NCI-H2081 treated with DMSO at 0.1 percent for 48 hours (cell line): ENCODE measurements at places on chromosomes 2 and 18.

GRCh38 chr2:85213901-85214512 lies 80.8 kb downstream of the TCF7L1 start:
- DNase-seq = no peak

GRCh38 chr2:152585830-152586484 lies 131.3 kb downstream of the PRPF40A start:
- DNase-seq = no peak

GRCh38 chr2:43074052-43074451 lies 152.4 kb downstream of the ZFP36L2 start:
- DNase-seq = no peak

DNA sequence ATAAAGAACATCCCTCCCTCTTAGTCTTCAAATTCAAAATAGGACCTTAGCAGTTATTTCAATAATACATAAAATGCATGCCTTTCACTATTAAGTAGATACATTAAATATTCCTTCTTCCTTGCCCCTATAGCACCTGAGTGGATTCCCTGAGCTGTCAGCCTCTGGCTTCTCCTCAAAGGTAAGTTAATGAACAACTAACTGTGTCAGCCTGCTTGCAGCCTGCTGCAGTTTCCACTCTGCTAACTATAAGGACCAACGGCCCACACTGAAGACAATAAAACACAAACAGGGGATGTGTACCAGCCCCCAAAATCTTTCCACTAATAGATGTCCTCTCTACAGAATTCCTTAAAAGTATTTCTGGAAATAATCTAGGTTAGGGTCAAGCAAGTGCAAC lies 5.0 kb downstream of the KCTD1 start:
- DNase-seq = no peak

GRCh38 chr2:56448403-56449001 lies 264.7 kb downstream of the CCDC85A start:
- DNase-seq = no peak

GRCh38 chr2:121094101-121094500 lies 190.9 kb downstream of the TFCP2L1 start:
- no peak for DNase-seq

GRCh38 chr2:120279708-120280107 lies 27.1 kb downstream of the RALB start:
- no peak for DNase-seq

DNA sequence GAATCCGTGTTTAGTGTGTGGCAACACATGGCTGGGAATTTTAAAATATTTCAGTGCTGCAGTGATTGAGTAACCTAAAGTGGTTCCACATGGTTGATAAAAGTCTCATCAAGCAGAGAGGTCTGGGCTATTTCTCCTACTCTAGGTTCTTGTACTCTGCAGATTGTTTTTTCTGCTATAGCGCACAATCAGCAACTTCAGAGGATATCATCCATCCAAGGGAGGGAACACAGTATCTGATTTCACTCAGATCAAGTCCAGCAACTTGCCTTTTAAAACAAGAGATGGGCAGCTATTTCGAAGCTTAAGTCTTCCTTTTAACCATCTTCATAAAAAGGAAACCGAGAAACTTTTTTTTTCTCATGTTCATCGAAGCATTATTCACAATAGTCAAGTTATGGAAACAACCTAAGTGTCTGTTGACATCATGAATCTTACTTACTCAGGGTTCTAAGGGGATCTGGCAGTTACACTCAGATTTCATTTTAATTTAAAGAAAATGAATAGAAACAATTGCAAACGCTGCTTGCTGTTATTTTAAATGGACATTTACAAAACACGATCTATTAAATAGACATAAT lies 172.7 kb upstream of the TRIB2 start:
- DNase-seq = no peak

- DNase-seq = no peak
Observed at GRCh38 chr2:73718851-73719621, 18.1 kb downstream of the TPRKB start.

- no peak for DNase-seq
Observed at GRCh38 chr2:116988303-116988702, 826.2 kb upstream of the DDX18 start.

DNA sequence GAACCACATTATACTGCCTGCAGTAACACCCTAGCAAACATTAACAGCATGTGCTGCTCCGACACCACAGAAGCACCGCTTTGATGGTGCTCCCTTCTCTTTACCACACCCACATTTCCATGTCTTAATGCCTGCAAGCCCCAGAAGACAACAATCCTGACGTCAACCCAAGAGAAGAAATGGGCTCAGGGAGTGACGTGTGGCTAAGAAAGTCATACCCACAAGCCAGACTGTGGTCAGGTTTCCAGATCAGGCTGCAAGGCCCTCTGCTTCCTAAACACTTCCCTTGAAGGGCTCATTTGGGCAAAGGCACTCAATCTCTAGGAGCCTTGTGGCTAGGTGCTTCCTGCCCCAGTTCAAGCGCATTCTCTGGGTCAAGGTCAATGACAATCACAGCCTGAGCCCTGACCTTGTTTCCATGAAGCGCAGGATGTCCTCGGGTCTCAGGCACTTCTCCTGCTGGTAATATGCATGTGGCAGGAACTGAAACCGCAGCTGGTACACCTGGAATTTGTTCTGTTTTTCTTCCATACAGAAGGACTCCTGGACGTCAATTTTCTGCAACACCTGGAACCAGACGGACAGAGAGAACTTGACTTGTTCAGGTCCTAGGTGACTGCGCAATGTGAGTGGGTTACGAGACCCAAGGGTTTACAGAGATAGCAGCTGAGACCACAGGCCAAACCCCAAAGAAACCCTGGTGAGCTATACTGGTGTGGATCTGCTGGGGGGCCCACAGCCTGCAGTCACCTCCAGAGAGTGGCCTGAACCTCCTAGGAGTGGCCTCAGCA lies 67.2 kb downstream of the POLR1A start:
- DNase-seq = no peak

DNA sequence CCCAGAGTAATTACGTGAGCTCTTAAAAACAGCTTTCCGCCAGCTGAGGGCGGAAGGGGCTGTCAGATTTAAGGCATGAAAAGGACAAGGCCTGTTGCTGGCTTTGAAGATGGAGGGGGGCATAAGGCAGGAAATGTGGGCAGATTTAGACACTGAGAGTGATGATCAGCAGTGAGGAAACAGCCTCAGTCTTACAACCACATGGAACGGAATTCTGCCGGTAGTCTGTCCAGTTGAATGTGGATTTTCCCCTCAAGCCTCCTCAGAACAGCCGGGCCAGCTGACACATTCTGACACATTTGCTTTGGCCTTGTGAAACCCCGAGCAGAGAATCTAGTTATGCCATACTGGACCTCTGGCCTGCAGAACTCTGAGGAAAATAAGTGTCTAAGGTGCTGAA lies 16.6 kb downstream of the POLE4 start:
- DNase-seq = no peak

DNA sequence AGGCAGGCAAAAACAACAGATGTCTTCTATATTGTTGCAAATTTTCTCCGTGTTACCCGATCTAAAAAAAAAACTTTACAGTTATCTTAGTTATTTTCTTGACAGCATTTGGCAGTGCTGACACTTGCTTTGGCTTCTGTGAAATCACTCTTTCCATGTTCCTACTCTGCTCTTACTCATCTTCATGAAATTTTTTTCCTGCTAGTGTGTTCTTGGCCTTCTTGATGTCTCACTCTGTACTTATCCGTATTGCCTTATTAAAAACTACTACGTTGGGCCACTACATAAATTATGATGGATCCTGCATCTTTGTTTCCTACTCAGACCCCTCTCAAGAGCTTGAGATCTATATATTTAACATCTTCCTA lies 134.4 kb downstream of the IKZF2 start:
- no peak for DNase-seq

DNA sequence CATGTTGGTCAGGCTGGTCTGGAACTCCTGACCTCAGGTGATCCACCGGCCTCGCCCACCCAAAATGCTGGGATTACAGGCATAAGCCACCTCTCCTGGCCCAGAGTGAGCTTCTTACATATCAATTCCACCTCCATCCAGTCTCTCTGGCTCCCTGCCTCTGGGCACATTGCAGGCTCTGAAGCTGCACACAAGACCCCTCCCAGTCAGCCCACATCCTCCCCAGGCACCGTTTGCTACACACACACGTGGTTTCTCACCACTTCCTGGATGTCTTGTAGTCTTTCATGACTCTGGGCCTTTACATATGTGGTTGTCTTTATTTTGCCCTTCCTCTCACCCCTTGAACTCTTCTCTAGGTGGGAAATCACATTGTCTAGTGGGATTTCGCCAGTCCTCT lies 64.0 kb upstream of the CABLES1 start:
- no peak for DNase-seq

DNA sequence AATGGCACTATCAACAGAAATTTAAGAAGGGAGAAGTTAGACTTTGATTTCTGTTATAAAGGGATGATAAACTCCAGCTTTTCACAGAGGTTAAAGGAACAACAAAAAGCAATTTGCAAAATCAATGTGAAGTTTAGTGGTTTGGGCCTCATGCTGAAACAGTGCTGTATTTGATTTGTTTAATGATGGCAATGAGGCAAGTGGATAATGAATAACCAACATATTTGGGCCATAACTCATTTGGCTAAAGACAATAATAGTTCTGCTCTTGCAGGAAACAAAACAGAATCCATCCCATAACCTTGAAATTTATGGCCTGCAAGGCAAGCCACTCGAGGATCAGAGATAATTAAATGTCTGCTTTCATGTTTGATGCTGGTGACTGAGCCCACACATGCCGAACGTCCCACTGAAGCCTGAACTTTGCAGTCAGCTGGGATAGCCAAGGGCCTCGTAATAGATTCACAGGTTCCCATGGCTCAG lies 56.5 kb downstream of the TPGS2 start:
- no peak for DNase-seq

GRCh38 chr2:191738667-191739066 lies 60.7 kb downstream of the NABP1 start:
- no peak for DNase-seq

DNA sequence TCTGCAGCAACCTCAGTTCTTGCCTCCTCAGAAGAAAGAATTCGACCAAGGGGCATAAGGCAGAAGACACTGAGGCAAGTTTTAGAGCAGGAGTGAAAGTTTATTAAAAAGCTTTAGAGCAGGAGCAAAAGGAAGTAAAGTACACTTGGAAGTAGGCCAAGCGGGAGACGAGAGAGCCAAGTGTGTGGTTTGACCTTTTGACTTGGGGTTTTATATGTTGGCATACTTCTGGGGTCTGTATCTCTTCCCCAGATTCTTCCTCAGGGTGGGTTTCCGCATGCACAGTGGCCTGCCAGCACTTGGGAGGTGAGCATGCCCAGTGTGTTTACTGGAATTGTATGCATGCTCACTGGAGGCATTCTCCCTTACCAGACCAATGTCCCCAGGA lies 59.3 kb upstream of the ANKRD44 start:
- no peak for DNase-seq

DNA sequence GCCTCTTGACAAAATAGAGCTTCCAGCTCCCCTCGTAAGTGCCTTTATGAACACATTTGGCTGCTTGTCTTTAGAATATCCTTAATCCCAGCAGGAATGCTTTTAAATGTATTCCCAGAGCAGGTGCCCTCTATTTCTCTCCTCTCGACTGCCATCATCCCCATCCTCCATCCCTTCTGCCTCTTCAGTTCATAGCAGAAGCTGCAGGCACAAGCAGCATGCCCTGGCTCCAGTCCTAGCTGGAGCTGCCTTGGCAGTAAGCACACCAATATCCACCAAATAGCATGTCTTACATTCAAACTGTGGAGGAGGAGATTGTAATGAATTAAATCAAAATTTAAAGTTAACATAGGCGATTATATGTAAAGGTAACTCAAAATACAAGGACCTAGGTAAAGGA lies 891.3 kb upstream of the SLC39A10 start:
- no peak for DNase-seq

- no peak for DNase-seq
Observed at GRCh38 chr2:145743011-145743410, 1223.1 kb upstream of the ZEB2 start.

GRCh38 chr2:28325567-28326468 lies 66.8 kb upstream of the FOSL2 start:
- DNase-seq = no peak

- DNase-seq = no peak
Observed at GRCh38 chr2:4898706-4899105, 793.5 kb upstream of the SOX11 start.

DNA sequence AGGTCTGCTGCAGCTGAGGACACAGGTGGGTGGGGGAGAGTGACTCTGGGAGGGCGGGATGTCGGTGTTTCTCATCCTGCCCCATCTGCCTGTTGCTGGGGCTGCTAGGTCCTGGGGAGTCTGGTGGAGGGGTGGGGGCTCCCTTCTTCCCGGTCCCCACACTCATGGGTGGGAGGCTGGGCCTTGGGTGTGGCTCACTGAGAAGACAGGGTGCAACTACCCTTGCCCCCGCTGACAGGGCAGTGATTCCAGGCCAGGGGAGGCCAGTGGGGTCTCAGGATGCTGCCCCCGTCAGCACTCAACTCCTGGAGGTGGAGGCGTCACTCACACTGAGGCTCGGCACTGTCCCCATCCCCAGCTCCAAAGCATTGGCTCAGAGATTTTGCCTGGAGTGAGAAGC lies 7.7 kb upstream of the NFATC1 start:
- DNase-seq = no peak

- DNase-seq = no peak
Observed at GRCh38 chr18:46748466-46748865, 8.4 kb downstream of the ST8SIA5 start.

- DNase-seq = no peak
Observed at GRCh38 chr2:217539126-217539525, 463.7 kb downstream of the TNS1 start.

DNA sequence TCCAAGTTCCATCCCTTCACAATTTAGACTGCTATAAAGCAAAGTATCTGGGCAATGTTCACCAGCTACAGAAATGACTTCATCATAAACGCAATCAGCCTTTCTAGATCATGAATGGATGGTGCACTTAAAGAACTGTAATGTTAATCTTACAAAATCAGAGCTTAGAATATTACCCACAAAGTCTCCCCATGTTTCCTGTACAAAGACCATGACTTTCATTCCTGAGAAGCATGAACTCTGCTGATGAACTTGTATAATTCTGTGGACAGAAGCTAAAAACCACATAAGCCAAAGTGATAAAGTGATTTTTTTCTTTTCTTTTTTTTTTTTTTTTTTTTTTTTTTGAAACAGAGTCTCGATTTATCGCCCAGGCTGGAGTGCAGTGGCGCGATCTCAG lies 53.3 kb downstream of the C1D start:
- DNase-seq = no peak

GRCh38 chr18:53909668-53910067 lies 314.8 kb downstream of the MBD2 start:
- DNase-seq = no peak

DNA sequence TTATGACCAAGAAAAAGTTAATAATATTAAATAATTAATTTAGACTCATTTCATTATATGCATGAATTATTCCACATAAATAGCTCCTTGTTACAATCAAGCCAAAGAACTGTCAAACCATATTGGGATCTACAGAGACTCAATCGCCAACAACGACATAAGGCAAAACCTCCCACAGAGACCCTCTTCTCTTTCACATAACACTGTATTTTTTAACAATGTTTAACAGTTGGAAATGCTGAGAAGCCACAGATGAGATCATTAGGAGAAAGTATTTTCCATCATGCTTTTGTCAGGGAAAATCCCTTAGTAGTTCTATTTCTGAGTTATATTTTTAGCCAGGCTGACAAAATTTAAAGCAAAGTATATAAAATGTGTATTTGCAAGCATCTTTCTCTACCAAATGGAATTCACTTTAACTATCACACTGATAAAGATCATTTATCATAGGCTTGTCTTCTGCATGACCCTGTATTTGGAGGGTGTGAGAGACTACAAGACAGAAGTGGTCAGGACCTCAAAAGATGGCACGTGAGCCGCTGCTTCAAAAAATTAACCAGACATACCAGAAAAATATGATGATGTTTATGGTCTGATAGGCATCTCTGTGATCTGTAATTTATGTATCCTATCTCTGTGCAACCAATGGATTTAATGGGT lies 383.8 kb downstream of the NRXN1 start:
- DNase-seq = no peak
